Kidney (tissue), 22 donors: ENCODE measurements at places on chromosomes 2 and 18. TPM values are rescaled to one million over a fixed set of nuclear protein-coding genes. Genes with fewer than 3 reads are reported as not detected.

DNA sequence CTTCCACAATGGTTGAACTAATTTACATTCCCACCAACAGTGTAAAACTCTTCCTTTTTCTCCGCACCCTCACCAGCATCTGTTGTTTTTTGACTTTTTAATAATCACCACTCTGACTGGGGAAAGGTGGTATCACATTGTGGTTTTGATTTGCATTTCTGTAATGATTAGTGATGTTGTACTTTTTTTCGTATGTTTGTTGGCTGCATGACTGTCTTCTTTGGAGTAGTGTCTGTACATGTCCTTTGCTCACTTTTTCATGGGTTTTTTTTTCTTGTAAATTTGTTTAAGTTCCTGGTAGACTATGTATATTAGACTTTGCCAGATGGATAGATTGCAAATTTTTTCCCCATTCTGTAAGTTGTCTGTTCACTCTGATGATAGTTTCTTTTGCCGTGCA, 574.8 kb downstream of the KCNJ3 start:
- DNase-seq = no peak
- H3K4me3 ChIP-seq = no peak overlapping the region
- H3K4me1 ChIP-seq = no peaks in the 10 kb centered on the region
- H3K27ac ChIP-seq = no peak overlapping the region
- H3K36me3 ChIP-seq = no peaks in the 10 kb centered on the region

ESPNL gene
- 2.7 TPM for total RNA-seq

GRCh38 chr2:86048888-86049287, 56.8 kb downstream of the POLR1A start:
- H3K4me3 ChIP-seq = no peak overlapping the region
- peaks cover 8% of the 10 kb centered on the region for H3K4me1 ChIP-seq
- DNase-seq = no peak
- H3K36me3 ChIP-seq = peaks cover 6% of the 10 kb centered on the region
- H3K27me3 ChIP-seq = no peaks in the 10 kb centered on the region

IL18RAP gene
- 2.0 TPM for total RNA-seq

- H3K36me3 ChIP-seq = no peaks in the 10 kb centered on the region
- H3K27ac ChIP-seq = no peak overlapping the region
- H3K27me3 ChIP-seq = no peaks in the 10 kb centered on the region
- no peak overlapping the region for H3K4me3 ChIP-seq
These were observed 28.5 kb upstream of the MCFD2 start for GRCh38 chr2:46943881-46944798.

GRCh38 chr2:31534636-31535035, 46.1 kb downstream of the SRD5A2 start:
- no peak overlapping the region for H3K27ac ChIP-seq
- no peaks in the 10 kb centered on the region for H3K36me3 ChIP-seq
- no peak for DNase-seq
- no peaks in the 10 kb centered on the region for H3K27me3 ChIP-seq
- H3K4me1 ChIP-seq = no peaks in the 10 kb centered on the region
- no peak overlapping the region for H3K4me3 ChIP-seq

- H3K36me3 ChIP-seq = no peaks in the 10 kb centered on the region
- H3K27me3 ChIP-seq = no peaks in the 10 kb centered on the region
- no peak overlapping the region for H3K27ac ChIP-seq
- DNase-seq = no peak
- no peaks in the 10 kb centered on the region for H3K4me1 ChIP-seq
These were observed 52.9 kb downstream of the MYCN start for GRCh38 chr2:15993232-15993610.
